Stomach (tissue), 19 donors: ENCODE measurements at places on chromosomes 12 and 14.

DNA sequence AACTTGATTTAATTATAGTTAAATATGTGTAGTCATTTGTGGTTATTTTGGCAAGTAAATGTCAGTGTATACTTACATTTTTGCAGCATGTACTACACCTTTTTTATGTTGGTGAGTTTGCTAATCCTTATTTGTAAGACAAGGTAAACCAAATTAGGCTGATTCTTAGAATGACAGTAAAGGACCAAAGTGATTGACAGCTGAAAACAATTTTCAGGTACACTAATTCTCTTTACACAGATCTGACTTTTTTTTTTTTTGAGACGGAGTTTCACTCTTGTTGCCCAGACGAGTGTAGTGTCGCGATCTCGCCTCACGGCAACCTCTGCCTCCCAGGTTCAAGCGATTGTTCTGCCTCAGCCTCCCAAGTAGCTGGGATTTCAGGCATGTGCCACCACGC lies 8.4 kb downstream of the SLC25A3 start:
- H3K4me3 ChIP-seq: no peak overlapping the region
- no peaks in the 10 kb centered on the region for H3K4me1 ChIP-seq
- no peaks in the 10 kb centered on the region for H3K27me3 ChIP-seq
- DNase-seq: no peak

- H3K27me3 ChIP-seq: no peaks in the 10 kb centered on the region
- H3K27ac ChIP-seq: peak within 1 kb of the TSS; percentile 98
- H3K4me3 ChIP-seq: peak within 1 kb of the TSS; percentile 94
- H3K36me3 ChIP-seq: no peaks in the 10 kb centered on the region
- DNase-seq: peak; percentile 97
Observed at GRCh38 chr12:1594261-1595025, at the start of gene FBXL14. FBXL14 (minus strand) TSS chr12:1594581; CDS start chr12:1594066, 515 bp downstream.

GRCh38 chr12:93302331-93303229 lies 75.1 kb upstream of the NUDT4 start:
- no peaks in the 10 kb centered on the region for H3K36me3 ChIP-seq
- H3K4me1 ChIP-seq: no peaks in the 10 kb centered on the region
- peak; percentile 45 for DNase-seq
- peak overlapping the region; percentile 47 for H3K27ac ChIP-seq
- H3K4me3 ChIP-seq: no peak overlapping the region
- H3K27me3 ChIP-seq: no peaks in the 10 kb centered on the region

DNA sequence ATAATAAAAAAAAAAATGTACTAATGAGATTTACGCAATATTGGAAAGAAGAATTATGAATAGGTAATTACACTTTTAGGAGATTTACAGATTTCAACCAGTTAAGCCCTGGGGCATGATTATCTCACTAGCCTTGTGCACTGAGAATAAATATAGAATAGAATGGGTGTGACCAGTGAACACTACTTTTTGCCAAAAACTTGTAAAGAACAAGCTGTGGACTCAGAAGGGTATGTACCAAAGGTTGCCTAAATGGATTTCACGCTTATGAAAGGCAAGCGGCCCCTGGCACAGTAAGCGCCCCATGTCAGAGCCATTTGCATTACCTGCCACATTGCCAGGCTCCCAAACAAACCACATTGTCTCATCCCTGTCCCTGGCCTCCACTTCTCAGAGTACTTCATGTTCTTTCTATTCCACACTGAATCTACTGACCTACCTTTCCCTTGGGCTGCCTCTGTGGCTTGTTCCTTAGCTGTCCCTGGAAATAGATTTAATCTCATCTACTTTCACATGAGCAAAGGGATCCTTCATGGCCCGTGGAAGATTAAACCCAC lies 170.6 kb upstream of the DIO2 start:
- H3K27ac ChIP-seq: no peak overlapping the region
- no peak for DNase-seq
- no peaks in the 10 kb centered on the region for H3K27me3 ChIP-seq
- H3K4me3 ChIP-seq: no peak overlapping the region
- no peaks in the 10 kb centered on the region for H3K36me3 ChIP-seq

- H3K27me3 ChIP-seq: no peaks in the 10 kb centered on the region
- no peak overlapping the region for H3K4me3 ChIP-seq
- DNase-seq: no peak
- peaks cover 8% of the 10 kb centered on the region for H3K36me3 ChIP-seq
- no peak overlapping the region for H3K27ac ChIP-seq
Observed at GRCh38 chr14:71665781-71666180, 266.4 kb upstream of the RGS6 start.

DNA sequence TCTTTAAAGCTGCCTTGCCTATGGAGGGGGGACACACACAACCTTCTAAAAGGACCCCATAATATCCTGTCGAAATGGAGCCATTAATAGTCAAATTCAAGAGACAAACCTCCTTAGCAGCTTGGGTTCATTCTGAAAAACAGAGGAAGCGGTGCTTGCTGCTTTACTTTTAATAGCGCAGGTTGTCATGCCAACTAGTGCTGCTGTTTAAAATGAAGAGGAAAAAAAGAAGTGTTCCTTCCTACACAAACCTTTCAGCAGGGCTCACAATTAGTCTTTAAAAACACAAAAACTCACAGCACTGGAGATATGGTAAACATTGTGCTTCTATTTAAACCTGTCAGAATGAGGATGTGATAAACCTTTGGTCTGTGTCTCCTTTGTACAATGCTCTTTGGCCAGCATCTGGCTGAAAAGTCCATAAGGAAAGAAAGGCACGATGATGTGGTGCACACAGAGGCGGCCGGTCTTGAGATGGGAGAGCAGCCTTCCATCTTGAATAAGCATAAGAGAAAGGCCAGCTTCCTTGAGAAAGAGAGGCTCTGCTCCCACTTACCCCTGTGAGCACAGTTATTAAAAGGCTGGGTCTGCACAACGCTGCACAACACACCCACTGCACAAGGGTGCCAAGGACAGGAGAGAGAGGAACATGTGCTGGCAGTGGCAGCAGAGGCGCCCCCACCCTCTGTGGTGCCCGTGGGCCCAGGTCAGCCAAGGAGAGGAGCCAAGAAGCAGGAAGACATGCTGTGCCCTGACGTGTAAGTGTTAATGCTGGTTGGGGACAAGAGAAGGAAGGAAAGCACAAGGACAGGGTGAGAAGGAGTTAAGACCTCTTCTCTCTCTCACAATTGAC lies 144.6 kb downstream of the TTC7B start:
- no peaks in the 10 kb centered on the region for H3K27me3 ChIP-seq
- no peak for DNase-seq
- H3K36me3 ChIP-seq: no peaks in the 10 kb centered on the region
- no peak overlapping the region for H3K27ac ChIP-seq
- H3K4me1 ChIP-seq: peaks cover 25% of the 10 kb centered on the region
